ENCODE measurements at places on chromosomes 13 and 19. TPM values are rescaled to one million over a fixed set of nuclear protein-coding genes. Genes with fewer than 3 reads are reported as not detected.
A peak's percentile ranks its signal among the peaks of the same experiment; 100 is the strongest.

DNA sequence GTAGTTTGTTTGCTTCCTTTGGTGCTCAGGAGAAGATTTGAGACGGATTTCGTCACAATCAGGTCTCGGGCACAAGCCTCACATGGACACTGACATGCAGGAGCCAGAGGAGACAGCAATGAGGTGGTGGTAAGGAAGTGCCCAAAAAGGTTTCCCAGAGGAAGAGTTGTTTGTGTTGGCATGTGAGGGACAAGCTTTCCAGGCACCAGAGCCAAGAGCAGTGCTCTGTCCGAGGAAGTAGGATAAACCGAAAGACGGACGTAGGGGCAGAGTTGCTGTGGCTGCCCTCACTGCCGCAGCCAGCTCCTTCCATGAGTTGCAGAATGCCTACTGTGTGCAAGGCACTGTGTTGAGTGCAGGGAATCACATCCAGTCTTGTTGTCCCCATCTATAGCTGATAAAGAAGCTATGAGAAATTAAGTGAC lies 27.7 kb downstream of the SAE1 start:
- DNase-seq: no peak

DNA sequence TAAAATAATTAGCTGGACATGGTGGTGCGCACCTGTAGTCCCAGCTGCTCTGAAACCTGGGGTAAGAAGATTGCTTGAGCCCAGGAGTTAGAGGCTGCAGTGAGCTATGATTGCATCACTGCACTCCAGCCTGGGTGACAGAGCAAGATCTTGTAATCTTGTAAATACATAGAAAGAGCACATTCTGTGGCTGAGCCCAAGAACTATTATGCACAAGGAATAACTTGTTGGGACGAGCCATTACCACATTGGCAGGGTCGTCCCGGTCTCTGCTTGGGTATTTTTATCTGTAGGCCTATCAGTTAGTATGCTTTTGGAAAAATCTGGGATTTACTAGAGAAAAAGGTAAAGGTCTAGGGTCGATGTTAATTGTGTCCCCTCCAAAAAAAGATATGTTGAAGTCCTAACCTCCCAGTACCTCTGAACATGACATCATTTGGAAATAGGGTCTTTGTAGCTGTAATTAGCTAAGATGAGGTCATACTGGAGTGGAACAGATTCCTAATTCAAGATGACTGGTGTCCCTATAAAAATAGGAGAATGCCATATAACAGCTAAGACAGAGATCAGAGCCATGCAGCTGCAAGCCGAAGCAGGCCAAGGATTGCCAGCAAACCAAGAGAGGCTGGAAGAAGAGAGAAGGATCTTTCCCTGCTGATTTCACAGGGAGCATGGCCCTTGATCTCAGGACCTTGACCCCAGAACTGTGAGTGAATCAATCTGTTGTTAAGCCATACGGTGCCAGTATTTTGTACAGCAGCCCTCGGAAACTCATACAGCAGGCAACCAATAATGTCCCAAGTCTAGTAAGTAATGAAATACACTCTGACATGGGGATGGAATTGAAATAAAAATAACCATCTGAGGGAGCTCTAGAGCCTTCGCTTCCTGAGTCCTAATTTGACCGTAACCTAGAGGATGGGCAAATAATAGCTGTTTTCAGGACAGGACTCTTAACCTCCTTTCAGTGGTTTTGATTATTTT lies 77.0 kb downstream of the TM9SF2 start:
- DNase-seq: no peak

DNA sequence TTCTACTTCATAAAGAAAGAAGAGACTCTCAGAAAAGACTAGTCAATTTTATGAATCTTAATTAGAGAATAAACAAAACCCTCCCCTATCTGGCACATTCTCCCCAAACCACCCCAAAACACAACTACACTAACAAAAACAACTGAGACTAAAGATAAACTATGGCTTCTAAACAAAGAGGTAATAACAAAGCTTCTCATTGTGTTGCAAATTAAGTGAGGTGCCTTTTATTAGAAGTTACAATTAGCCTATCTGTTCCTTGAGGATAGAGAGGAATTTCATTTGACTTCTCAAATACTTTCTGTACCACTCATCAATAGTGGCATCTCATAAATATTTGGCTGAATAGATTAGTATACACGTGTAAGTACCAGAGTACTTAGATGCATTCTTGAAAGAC lies 1196.2 kb downstream of the PCDH9 start:
- DNase-seq: no peak

KIR3DL1 gene
- not detected for total RNA-seq

DNA sequence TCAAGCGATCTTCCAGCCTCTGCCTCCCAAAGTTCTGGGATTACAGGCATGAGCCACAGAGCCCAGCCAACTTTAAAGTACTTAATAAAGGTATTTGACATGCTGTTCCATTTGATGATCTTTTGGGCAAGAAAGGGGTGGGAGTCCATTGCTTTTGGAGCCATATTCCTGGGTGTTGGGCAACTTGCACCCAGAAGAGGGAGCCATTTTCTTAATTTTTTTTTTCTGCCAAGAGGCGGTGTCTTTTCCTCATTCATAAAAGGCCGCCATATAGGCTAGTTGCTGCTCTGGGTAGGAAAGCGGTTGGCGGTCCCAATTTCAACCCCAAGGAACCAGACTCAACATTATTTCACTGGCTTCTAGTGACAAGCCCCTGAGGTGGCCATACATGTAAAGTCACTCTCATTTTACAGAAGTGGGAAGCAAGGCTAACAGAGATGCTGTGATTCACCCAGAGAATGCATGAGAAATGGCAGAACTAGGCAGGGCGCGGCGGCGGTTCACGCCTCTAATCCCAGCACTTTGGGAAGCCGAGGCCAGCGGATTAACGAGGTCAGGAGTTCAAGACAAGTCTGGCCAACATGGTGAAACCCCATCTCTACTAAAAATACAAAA lies 139.6 kb downstream of the CACNA1A start:
- peak; percentile 31 for DNase-seq

SIGLEC8 gene
- total RNA-seq: not detected

DNA sequence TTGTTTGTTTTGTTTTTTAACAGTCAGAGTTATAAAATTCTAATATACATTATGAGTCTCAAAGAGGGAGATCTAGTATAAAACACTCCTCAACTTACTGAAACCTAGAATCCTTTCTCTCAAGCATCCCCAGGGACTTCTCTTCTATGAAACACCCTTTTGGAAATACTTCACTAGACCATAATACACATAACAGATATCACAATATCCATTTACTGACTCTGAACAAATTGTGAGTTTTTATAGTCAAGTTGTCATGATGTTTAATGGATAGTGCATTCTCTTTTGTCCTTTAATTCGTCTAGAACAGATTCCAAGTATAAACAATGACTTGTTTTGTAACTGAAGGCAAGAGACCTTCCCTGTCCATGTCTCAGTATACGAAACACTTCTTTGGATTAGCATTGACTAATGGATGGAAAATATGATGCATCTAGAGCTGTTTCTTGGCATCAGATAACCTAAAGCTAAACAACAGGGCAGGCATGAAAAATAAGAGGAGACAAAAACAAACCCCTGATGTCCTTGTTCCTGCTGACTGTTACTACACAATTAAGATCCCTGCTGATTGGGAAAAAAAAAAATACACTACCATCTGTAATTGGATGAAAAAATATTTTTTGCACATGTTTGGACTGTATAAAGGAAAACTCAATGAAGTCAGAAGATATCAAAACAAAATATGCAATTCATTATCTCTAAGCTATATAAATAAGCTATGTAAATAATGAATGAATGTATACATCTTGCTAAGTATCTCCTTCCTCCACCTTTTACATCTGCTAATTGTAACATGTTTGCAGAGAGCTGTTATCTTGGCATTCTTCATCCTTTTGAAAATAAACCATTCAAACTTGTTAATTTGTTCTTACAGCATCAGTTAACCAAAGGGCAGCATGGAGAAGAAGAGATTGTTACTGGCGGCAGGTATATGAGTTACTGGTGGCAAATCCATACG lies 214.2 kb downstream of the LACC1 start:
- DNase-seq: no peak

GRCh38 chr13:113739527-113740285 lies 19.3 kb upstream of the TMEM255B start:
- no peak for DNase-seq

Measured in IMR-90 (cell line).